Stimulated activated memory B cell treated with anti-CD40 and anti-IgM and Interleukin-4, amounts not matched to agents 10 μg/mL and 1 μg/mL and 100 μg/mL, for 72 hours (primary cell): ENCODE measurements at places on chromosomes 7 and 10.
A peak's percentile ranks its signal among the peaks of the same experiment; 100 is the strongest.

DNA sequence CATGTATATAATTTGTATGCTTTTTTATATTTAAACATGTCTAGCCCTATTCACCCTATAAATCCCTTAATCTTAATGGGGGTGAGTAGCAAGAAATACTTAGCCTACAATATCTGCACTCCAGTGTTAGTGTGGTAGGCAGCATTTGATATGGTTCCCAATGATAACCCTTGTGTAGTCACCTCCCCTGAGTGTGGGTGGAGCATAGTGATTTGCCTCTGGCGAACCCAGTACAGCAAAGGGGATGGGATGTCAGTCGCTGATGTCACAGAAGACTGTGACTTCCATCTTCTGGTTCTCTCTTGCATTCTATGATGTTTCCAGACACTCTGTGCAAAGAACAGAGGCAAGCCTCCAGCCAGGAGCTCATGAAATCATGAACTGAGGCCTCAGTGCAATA, 211.2 kb downstream of the CRPPA start:
- ATAC-seq: no peak

DNA sequence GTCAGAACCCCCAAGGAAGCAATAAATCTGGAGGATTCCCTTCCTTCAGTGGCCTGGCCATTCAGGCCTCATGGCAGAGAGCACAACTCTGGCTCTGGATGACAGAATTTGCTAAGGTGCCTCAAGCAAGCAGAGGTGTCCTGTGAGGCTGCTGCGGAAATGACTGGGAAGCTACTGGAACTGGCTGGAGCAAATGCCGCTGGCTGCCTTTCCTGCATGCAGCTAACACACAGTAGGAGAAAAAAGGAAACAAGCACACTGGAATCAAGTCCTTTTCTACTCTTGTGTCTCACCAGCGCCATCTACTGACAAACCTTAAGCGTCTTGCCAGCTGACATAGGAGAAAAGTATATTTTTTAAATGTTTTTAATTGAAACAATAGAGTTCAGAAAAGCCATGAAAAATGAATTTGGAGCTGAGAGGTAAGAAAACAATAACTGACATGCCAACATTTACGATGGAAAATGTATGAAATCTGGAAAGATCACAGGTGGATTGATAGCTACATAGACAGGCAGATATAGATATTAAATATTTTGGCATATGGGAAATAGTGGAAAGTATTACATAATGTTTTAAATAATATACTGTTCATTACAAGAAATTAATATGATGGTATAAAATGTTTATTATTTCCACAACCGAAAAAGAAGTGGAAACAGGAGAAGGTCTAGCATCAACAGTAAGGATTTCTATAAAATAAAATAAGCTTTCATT, 951.6 kb downstream of the ANKRD7 start:
- no peak for ATAC-seq

GRCh38 chr10:64732372-64732957, 1211.3 kb downstream of the REEP3 start:
- peak; percentile 24 for ATAC-seq

GRCh38 chr10:78389419-78389818, 355.8 kb downstream of the RPS24 start:
- ATAC-seq: no peak

DNA sequence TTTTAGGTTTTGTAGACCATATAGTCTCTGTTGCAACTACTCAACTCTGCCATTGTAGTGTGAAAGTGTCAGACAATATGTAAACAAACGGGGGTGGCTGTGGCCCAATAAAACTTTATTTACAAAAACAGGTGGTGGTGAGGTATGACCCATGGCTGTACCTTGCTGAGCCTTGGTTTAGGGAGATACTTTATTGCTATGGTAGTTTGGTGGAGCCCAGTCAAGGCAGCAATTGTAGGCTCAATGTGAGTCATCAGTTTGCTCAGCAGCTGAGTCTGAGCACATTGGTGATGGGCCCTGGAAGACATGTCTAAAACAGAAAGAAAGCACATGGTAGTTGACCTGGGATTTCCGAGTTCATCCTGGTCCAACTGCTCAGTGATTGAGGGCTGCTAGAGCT, 242.5 kb downstream of the REEP3 start:
- ATAC-seq: no peak

GRCh38 chr10:130368761-130369560, 232.8 kb downstream of the GLRX3 start:
- ATAC-seq: no peak

DNA sequence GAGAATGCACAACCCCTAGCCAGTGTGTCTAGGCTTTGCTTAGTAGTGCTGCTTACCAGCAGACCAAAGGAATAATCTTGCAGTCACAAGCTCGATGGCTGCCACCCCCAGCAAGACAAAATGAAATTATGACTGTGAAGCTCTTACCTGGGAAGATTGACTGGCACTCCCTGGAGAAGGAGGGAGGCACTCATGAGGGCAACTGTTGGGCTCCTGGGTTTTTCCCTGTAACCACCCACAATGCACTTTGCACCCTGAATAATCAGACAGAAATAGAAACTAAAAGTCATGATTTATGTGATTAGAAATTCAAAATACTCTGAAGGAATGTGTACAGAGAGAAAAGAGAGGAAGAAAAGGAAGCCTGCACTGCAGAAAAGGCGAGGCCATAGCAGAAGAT, 144.3 kb upstream of the DGKB start:
- no peak for ATAC-seq

DNA sequence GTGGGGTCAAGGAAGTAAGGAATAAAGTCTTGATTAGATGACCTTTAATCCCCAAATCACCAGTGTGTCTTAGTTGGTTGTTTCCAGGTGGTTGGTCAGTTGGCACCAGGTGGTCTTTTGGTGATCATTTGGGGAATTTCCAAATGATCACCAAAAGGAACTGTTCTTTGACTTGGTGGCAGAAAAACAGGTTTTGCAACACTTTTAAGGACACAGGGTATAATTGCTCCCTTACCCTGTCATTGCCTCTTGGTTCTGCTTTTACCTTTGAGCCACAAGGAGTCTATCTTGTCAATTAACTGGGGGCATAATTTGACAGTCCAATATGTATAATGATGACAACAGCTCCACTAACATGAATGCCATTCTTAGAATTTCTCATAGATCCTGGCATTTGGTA, 104.2 kb downstream of the ADK start:
- ATAC-seq: peak; percentile 50

DNA sequence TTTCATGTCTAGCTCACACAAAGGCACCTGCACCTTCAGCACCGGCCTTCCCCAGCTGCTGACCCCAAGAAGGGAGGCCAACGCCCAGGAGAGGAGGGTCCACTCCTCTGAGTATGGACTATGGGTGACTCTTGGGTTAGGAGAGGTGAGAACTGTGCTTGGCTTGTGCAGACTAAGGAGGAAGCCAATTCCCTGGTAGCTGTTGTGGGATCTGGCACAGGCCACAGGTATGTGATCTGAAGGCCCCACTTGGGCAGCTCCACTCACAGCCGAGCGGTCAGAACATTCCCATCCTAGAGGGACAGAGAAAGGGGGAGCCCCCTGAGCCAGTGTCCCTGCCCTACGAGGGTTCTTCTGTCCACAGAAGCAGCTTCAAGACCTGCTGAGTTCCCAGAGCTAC, 52.8 kb upstream of the FIGNL1 start:
- no peak for ATAC-seq

DNA sequence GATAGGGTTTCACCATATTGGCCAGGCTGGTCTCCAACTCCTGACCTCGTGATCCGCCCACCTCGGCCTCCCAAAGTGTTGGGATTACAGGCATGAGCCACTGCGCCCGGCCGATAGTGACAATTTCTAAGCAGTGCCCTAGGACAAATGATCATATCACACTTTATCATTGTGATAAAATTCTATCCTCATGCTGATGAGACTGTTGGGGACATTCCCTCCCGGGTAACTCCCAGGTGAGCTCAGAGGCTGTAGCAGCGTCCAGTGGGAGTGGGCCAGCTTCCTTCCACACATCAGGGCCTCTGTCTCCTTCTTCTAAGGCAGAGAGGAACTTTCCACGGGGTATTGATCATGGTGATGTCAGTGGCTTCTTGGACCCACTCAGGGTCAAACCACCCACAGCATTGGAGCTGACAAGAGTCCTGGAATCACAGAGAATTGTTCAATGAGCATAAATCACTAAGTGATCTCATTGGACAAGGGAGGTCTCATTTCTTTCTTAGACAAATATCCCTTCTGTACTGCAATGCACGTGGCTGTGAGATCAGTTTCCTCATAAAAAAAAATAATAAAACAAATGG, 256.1 kb downstream of the KLF6 start:
- ATAC-seq: no peak

DNA sequence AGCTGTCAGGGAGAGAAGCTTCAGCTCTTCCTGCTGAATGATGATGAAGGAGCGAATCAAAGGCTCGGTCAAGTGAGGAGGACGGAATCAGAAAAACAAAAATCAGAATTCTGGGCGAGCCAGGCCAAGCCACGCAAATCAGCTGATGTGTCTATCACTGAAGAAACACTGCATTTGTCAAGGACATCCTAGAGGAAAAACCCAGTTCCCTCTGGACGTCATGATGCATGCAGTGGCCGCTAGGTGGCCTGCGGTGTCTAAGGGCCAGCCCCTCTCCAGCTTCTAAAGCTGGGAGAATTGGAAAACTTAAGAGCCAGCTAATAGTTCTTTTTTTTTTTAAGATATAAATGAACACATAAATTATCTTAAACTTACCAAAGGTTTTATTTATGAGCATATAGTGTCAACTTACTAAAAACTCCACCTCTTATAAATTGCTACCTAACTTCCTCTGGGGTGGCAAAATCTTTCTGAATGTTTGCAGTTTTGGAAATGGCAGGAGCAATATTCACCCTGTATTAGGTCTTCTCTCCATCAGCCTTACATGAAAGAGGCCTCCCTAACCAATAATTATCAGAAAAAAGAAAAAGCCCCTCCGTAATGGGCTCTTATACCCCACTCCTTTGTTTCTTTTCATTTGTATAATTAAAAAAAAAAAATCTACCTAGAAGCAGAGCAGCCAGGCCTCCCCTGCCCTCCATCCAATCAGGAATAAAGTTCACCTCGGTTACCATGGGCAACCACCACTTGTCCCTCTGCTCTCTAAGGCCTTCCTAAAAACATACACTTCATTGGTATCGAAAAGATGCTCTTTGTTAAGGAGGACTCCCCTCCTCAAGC, 186.8 kb downstream of the USP6NL start:
- ATAC-seq: no peak
